ENCODE measurements at places on chromosomes 7 and 10. TPM values are rescaled to one million over a fixed set of nuclear protein-coding genes. Genes with fewer than 3 reads are reported as not detected.

Gene OR2A12
- total RNA-seq = not detected

Gene TMEM229A
- total RNA-seq = not detected

Gene PRSS2
- total RNA-seq = not detected

Gene OIT3
- total RNA-seq = under 0.01 TPM

Gene COL26A1
- total RNA-seq = not detected

Gene NEUROG3
- not detected for total RNA-seq

Gene OGA
- total RNA-seq = 94.9 TPM

Gene KIAA1549
- total RNA-seq = 0.21 TPM

Gene MGAM2
- total RNA-seq = not detected

Gene NPY4R
- not detected for total RNA-seq

Gene SPDYE16
- total RNA-seq = not detected

Measured in tracheal epithelial cell (primary cell).